ENCODE measurements at places on chromosomes 2 and 18.

DNA sequence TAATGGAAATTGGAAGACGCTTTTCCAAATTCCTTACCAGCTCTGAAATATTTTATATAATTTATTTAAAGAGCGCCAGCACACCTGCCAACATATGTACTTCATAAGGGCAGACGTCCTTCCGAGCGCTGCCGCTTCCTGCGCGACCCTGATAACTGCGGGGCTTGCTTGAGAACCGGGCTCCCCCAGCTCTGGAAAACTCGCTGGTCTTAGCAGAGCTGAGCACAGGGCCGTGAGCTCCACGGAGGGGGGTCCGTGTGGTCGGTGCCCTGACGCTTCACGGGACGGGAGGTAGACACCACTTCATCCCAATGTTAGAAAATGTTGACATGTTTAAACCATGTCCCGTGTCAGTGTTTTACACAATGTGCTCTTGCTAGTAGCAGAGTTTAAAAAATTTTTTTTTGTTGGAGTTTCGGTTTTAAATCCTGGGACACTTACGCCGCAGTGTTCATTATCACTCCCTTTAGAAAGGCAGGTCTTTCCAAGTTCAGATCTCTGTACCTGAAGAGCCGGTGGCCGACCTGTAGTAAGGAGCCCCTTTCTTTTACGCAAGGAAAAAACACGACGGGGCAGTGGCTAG is 1.6 kb downstream of the NFATC1 start:
- no peak for DNase-seq

- no peak for DNase-seq
These were observed 136.0 kb upstream of the SERTAD2 start for GRCh38 chr2:64789466-64790320.

- no peak for DNase-seq
These were observed 60.9 kb upstream of the RTN4 start for GRCh38 chr2:55111230-55111569.

DNA sequence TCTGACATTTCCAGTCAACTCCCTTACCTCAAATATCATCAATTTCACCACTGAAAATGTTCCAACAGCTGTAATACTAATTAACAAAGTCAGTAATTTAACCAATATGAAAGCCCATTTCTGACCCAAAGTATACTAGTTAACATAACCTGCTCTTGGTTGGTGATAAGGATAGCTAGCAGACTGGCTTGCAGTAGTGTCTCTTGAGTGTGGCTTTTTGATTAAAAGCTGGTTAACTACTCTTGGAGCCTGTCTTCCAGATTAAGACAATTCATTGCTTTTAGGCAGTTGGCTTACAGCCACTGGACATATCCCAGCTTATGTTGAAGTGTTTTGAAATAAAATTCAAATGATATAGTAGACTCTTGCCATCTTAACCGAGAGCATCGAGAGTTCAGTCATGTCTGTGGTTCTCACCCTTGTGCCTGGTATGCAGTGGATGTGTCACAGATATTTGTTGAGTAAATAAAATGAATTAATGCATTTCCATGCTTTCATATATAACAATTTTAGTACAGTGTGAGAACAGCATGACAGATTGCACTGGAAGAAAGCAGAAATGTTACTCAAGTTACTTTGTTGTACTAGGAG is 158.1 kb downstream of the TANC1 start:
- no peak for DNase-seq

DNA sequence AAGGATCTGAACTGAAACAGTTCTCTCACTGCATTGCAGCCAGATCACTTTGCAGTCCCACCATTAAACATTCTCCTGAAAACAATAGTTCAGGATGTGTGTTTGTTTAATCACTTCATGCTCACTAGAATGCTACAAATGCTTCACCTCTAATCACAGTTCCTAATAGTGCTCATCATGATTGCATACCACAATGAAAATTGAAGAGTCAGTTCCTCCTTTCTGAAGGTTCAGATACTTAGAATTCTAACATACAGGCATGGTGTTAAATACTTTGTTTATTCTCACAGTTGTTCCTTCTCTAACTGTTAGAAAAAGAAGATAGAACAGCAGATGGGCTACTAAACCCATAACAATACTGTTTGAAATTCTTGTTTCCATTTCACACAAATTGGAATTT is 622.3 kb upstream of the ACVR2A start:
- DNase-seq: no peak

DNA sequence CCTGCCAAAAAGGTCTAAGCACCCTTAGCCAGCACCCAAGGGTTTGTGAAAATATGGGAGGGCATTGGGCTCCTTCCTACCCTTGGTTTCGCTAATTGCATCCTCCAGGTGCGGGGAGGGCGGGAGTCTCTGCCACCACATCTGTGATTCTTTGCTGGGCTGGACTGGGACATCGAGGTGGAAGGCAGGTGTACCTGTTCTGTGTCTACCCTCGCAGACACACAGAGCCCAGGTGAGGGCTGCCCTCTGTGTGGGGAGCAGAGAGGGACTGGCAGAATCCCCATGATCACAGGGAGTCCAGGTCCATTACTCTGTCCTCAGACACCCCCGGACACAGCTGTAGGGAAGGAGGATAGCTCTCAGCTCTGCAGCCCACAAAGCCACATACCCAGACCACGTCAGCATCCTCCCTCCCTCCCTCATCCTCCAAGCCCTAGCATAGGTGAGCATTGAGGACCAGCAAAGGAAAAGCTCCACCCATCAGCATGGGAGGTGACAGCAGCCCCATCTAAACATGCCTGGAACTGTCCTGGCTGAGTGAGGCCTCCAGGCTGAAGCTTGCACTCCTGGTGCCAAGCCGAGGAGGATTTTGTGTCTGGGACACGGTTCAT is 49.8 kb downstream of the PLB1 start:
- DNase-seq: no peak

DNA sequence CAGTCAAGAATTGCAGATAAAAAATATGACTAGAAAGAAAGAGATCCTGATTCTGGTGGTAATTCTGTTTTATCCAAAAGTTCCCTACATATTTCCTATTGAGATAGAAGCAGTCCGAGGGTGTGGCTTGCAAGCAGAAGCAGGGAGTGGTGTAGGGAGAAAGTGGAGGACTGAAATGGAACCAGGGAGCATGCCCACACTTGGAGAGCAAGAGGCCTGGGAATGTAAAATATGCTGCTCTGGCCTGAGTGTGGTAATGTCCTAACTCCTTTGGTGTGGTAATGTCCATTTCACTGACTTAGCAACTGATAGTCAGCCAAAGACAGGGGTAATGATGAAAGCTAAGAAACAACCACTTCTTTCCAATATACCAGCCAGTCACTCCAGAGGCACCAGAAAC is 30.1 kb upstream of the FMNL2 start:
- no peak for DNase-seq

DNA sequence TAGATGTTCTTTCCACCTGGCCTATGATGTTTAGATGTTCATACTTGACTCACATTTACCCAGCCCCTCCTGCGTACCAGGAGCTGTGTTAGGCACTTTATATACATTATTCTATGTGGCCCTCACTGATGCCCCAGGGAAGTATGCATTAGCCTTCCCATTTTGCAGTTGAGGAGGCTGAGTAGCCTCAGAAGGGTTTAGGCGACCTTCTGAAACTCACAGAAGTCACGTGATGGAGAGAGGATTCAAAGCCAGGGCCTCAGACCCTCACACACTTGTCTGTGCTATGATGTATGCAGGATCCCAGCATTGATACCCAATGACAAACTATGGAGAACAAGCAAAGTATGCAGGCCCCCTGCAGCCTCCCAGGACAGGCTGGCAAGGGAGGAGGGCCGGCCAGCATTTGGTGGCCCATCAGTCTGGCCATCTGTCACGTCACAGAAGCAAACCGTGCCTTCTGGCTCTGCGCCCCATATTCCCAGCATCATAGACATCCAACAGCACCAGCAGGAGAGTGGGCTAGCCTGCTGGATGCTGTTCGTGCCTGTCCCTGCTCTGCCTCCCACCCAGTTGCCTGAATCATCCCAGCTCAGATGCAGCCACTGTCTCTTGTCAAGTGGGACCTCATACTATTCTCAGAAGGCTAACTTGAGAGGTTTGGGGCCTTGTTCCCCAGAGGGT is 33.6 kb downstream of the EHD3 start:
- DNase-seq: no peak

- no peak for DNase-seq
These were observed 31.3 kb downstream of the NPHP1 start for GRCh38 chr2:110173523-110173922.

DNA sequence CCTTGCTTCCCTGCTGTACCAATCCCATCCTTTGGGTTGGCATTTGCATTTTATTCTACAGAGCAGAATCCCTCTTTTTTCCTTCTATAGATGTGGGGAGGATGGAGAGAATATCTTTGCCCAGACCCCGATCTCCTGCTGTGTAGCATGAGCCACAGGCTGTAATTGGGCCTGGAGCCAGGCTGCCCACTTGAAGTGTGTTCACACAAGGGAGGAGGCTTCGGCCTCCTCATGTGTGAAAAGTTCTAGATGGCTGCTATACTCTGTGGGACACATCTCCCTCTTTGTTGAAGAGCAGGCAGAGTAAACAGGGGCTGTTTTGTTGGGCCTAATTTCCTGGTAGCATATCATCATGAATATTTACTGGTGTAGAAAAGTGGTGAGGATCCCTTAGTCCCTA is 126.3 kb downstream of the XRCC5 start:
- no peak for DNase-seq

DNA sequence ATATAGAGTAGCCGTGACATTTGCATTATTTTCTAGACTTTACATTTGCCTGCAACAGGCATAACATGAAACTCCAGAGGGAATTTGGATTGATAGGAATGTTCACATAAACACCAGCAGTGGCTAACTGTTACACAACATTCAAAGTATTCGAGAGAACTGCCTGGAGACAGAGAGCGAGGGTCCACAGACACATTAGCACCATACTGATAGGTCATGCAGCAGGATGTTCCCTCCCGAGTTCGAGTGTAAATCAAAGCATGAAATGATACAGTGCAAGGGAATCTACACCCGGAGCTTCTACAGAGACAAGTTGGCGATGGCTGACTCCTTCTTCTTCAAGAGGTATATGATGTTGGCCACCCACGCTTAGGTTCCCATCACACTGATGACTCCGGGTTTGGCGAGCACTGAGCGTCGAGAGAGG is 89.5 kb downstream of the COL6A3 start:
- DNase-seq: no peak

- DNase-seq: no peak
These were observed 9.1 kb upstream of the FAM124B start for GRCh38 chr2:224410946-224411561.

DNA sequence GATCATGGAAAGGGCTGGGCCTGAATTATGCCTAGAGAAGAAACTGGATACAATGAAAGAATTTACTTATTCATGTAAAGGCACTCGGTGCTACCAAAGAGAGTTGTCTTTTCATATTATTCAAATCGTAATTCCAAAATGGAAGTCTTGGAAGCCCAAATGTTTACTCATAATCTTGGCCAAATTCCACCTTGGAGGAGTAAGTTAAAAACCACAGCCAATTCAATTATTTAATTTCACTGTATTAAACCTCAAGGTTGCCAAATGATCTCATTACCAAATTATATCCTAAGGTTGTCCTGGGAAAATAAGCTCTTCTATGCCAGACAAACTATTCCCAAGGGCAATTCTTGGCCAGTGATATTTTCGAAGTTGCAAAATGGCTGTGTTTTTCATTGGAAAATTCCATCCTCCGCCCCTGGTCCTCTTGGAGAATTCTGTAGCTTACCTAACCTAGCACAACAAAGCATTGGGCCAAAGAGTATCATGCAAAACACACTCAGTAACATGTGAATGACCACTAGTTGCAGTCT is 11.1 kb upstream of the VPS4B start:
- no peak for DNase-seq
